Urothelium cell line (cell line): ENCODE measurements at places on chromosomes 5 and 9.

DNA sequence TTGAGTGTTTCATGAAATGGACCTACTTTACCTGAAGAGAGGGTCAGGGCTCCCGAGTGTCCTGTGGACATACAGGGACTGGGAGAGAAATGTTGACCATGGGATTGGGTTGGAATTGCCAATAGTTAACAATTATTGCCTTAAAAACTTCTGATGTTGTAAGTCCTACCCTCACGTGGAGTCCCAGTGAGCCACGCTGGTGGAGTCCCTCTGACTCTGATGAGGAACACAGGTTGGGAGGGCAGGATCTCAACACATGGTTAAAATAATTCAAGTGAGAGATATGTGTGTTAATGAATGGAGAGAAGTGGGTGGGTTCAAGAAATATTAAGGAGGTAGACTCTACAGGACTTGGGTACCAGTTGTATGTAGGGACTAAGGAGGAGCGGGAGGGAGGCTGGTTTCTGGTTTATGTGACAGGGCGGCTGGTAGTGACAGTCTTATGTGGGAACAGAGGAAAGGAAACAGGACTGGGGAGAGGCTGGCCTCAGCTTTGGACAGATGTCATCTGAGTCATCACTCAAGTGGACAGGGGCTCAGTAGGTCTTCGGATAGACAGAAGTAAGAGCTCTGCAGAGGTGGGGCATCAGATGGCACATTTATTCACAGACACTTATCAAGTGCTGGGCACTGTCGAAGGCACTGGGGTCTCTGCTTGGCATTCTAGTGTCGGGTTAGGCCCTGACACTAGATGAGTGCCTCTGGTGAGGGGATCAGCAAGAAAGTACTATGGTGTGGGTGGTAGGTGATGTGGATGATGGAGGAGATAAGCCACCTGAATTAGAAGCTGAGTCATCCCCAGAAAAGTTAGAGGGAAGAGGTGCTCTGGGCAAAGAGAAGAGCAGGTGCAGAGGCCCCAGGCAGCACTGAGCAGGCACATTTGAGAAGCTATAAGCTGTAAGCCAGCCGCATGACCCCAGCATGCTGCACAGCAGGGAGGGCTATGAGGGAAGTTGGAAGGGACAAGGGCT, 27.2 kb downstream of the MAML1 start:
- DNase-seq, result no peak

DNA sequence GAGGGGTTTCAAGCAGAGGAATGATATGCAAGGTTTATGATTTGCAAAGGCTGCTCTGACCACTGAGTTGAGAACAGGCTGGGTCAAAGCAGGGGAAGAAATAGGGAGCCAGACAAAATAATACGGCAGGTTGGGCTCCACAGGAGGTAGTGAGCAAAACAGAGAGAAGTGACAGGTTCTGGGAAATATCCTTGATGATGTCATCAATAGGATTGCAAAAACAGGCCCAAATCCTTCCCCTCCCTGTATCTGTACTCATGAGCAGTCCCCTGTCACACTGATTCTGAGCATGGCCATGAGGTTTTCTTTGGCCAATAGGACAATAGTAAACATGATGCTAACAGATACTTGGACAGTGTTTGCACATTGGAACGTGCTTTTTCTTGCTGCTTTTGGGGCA, 471.8 kb upstream of the BRINP1 start:
- no peak for DNase-seq

- DNase-seq, result no peak
These were observed 908.7 kb upstream of the CDH9 start for GRCh38 chr5:27947088-27947487.

- no peak for DNase-seq
These were observed 85.6 kb downstream of the OLFM1 start for GRCh38 chr9:135173066-135173465.

DNA sequence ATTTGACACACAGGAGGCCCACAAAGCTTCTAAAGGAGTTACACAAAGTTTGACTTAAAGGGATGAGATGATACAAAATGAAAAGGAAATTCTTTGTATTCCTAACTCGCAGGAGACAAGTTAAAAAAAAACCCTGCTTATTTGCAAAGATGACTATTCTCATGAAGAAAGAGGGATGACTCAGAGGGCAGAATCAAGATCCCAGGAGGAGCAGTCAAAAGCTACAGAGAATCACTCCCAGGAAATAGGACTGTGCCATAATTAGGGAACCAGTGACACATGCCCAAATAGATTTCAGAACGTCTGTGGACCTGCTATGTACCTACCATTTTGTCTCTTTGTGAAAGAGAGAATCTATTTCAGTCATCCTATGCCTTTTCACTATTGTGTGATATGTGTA, 103.5 kb upstream of the ARRDC3 start:
- DNase-seq, result peak; percentile 29
